ENCODE measurements at places on chromosomes 11 and 22.
A peak's percentile ranks its signal among the peaks of the same experiment; 100 is the strongest.

DNA sequence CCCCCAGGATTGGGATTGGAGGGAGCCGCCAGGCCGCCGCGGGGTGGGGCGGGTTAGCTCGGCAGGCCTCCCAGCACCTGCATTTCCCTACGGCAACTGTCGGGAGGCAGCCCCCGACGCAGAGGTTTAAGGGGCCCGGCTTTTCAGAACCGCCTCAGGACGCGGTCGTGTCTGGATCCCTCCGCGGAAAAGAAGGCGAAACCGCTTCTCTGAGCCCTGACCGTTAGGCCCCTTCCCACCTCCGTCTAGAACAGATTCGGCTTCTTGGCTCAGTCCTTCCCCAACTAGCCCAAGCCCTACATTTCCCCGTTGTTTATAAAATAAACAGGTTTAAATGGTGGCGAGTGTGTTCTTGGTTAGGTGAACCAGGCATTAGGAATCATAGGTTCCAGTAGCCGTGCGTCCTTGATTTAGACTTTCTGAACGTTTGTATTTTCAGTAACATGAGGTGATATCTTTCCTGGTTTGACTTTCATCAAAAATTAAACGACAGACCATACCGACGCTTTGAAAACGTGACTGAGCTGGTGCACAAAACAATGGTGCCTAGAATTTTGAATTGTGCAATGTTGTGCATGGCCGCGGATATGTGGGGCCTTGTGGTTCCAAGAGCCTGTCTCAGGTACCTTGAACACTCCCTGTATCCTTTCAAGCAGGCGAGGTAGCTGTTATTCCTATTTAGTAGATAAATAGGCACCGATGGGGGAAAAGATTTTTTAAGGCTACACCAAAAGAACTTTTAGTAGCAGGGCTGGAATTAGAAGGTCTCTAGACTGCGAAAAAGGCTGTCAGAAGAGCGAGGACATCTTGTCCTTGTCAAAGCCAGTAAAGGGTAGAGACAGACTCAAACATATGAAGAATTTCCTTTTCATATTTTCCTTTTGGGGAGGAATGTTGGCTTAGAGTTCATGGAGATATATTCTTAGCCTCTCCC is 1.2 kb upstream of the HSPA8 start:
- peak; percentile 52 for DNase-seq

- DNase-seq = no peak
These were observed 558.6 kb downstream of the NTM start for GRCh38 chr11:131928992-131929391.

GRCh38 chr22:33054001-33054675 is 4.0 kb downstream of the SYN3 start:
- DNase-seq = no peak

- DNase-seq = no peak
These were observed 21.8 kb upstream of the OR8G1 start for GRCh38 chr11:124219126-124219525.

- no peak for DNase-seq
These were observed 278.2 kb downstream of the BRD1 start for GRCh38 chr22:49549256-49550140.

- no peak for DNase-seq
These were observed 14.0 kb downstream of the RAB36 start for GRCh38 chr22:23159291-23159630.

- DNase-seq = no peak
These were observed 52.3 kb downstream of the RTL6 start for GRCh38 chr22:44445731-44446130.

All from hippocampal formation (tissue), 2 donors.